ENCODE measurements at places on chromosomes 11 and 22. TPM values are rescaled to one million over a fixed set of nuclear protein-coding genes. Genes with fewer than 3 reads are reported as not detected.

GRCh38 chr22:30243661-30244060 is 2.9 kb downstream of the LIF start:
- no peak for DNase-seq

The MYRF gene
- total RNA-seq, result 3.5 TPM

The OR51A7 gene
- not detected for total RNA-seq

The SLC22A8 gene
- total RNA-seq, result not detected

GRCh38 chr22:50481440-50482106 is at the start of gene ADM2:
Gene ADM2 (plus strand): TSS chr22:50481543. CDS start chr22:50481848, 305 bp downstream.
- DNase-seq, result peak; percentile 37

- peak; percentile 58 for DNase-seq
Measured at GRCh38 chr11:119320776-119321524, 4.0 kb upstream of the MCAM start.

DNA sequence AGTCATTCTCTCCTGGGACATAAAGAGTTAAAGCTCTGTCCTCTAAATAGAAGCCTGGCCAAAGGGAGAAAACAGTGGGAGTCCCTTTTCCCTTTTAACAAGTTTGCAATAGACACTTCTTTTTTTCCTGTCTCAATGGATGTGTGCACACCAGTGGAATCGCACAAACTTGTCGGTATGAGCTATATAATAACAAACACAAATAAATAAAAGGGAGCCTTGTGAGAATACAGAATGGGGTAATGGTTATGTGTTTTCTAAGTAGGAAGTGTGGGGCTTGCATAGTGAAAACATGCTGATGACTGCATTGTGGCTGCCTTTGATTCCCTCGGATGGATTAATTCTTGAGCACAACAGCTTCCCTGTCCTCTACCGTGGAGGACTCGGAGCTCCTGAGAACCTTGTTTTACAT is 131.9 kb downstream of the WNT7B start:
- no peak for DNase-seq

DNA sequence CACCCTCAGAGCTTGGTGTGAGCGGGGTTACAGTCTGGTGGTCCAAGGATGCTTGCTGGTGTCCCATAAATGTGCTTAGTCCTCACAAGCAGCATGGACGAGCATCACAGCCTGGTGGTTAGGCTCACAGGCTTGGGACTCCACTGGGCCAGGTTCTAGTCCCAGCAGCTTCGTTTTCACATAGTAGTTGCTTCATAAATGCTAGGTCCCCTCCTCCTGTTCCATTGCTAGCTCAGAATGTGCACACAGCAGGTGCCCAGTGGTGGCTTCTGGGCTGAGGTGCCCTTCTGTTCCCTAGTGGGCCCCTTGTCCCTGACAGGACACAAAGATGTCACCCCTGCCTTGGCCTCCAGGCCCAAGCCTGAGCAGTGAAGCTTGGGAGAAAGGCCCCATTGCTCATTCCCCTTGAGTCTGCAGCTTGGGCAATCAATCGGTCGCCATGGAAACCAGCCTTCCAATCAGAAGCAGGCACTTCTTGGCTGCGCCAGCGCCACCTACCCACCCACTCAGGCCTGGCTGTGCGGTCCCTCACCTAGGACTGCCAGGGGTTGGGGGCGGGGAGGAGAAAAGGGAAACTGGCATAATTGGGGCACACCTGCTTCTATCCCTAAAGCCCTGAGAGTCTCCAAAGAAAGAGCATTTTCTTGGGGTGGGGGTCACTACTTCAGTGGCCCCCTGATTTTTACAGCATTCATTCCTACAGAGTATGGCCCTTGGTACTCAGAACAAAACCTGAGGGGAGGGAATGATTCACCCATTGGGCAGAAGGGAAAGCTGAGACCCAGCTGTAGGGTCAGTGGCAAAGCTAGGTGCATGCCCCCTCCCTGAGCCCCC is 48.1 kb downstream of the CYTH4 start:
- peak; percentile 81 for DNase-seq

- no peak for DNase-seq
Measured at GRCh38 chr11:133897331-133897650, 52.0 kb upstream of the SPATA19 start.

GRCh38 chr11:116981266-116981885 is 116.9 kb downstream of the SIK3 start:
- DNase-seq, result no peak

The WNT11 gene
- 0.16 TPM for total RNA-seq

DNA sequence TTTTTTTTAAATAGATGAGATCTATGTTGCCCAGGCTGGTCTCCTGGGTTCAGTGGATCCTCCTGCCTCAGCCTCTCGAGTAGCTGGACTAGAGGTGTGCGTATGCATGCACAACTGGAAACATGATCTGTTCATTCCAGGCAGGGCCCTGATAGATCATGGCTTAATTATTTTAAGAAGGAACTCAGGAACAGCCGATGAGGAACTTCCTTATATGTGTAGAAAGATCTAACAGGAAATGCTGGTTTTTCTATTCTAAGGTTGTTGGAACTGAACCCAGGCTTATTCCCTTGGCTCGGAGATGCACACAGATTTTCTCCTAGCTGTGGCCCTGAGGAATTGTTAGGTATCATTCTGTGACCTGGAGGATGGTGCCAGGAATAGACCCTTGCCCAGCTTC is 32.4 kb downstream of the SPECC1L start:
- DNase-seq, result no peak
